ENCODE measurements at places on chromosomes 2 and 18.
A peak's percentile ranks its signal among the peaks of the same experiment; 100 is the strongest.

DNA sequence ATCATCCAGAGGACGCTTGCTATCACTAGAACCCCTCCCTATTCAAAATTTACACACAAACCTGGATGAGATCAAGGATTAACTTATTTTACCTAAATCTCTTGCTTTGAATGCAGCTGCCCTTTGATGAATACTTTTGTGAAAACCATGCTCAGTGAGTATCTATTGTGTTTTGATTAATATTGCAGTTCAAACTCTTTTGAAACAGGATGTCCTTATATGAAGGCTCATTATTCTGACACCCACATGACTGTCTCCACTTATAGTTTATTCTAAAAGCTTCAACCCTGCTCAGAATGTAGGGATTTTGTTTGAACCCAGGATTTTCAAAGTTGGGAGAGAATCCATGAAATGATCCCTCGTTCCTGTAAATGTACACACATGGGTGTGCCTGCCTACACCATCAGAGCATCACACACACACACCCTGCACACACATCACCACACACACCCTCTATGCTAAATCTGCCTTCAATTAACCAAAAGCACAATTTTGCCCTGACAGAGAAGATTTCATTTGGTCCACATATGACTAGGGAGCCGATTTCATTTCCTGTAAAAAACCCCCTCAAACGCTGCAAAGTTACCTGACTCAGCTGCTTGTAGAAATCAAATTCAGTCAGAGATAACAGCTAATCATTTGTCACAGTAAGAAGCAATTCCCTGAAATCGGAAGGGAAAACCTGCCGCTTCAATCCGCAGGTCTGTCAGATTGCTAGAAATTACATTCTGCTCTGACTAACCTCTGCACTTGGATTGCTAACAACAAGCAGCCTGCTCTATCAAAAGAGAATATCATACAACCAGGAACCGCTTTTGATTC lies 65.2 kb downstream of the ZEB2 start:
- DNase-seq: peak; percentile 35

DNA sequence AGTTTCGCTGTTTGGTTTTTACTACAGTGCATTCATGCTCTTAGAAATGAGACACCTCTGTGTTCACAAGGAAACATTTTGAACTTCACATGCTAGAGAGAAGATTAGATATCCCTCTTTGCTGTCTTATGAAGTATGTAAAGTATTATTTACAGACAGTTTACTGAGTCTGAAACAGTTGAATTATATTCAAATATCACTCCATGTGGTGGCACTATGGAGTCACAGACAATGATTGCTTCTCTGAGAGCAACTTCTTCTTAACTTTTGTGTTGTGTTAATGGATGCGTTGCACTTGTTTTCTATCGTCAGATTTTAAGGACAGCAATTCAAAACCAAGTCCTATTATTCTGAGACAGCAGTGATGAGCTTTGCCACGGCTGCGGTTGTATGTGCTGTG lies 823.6 kb downstream of the GALR1 start:
- DNase-seq: no peak

DNA sequence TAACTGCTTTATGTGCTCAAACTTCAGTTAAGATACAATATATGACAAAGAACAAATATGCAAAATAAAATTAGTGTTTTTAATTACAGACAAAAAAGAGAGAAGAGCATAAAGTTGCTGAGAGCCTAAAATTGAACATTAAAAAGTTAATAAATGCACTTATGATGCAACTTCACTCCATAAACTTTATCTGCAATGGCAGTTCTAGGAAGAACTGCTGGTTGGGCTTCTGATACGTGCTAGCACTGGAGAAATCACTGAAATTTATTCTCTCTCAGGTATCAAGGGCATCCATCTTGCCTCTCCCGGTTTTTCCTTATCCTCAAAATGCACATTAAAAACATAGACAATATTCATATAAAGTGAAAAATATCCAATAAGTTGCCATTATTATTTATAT lies 35.7 kb downstream of the MYO3B start:
- DNase-seq: no peak

GRCh38 chr2:37671009-37671815 lies at the start of gene CDC42EP3:
TSS of gene CDC42EP3 (minus strand) at chr2:37671642. CDS start at chr2:37646587, 25,055 bp downstream.
- peak; percentile 55 for DNase-seq

DNA sequence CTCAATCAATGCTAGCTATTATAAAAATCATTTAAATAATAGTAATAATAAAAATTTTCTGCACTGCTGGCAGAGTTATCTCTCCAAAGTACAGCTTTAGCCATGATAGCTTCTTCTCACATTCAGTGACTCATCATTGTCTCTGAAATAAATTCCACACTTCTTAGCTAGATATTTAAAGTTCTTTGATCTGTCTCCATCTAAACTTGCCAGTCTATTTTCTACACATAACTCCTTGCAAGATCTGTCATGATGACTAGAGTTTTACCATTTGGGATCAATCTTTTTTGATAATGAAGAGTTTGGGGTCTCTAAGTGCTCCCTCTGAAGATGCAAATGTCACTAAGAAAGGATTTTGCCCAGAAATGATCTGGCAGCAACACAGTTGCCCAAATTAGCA lies 155.4 kb upstream of the LHCGR start:
- no peak for DNase-seq

GRCh38 chr2:187876554-187876953 lies 322.3 kb upstream of the TFPI start:
- no peak for DNase-seq

- DNase-seq: no peak
Observed at GRCh38 chr2:120842456-120843439, 107.1 kb downstream of the GLI2 start.

- DNase-seq: no peak
Observed at GRCh38 chr18:11162462-11162861, 13.1 kb upstream of the PIEZO2 start.

DNA sequence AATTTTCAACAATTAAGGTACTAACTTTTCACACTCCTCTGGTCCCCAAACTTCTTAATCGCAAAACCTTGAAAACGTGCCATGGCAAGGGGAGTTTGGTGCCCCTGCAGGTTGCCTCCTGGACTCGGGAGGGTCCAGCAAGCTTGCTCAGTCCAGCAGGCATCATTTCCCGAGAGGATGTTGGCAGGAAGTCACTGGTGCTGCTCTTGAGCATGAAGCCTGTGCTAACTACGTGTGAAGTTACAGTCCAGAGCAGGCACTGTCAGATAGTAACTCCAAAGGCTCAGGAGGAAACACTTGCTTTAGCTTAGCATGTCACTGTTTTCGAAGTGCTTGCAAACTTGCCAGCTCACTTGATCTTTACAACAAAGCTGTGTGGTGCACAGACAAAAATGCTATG lies 215.4 kb downstream of the MYCN start:
- no peak for DNase-seq

DNA sequence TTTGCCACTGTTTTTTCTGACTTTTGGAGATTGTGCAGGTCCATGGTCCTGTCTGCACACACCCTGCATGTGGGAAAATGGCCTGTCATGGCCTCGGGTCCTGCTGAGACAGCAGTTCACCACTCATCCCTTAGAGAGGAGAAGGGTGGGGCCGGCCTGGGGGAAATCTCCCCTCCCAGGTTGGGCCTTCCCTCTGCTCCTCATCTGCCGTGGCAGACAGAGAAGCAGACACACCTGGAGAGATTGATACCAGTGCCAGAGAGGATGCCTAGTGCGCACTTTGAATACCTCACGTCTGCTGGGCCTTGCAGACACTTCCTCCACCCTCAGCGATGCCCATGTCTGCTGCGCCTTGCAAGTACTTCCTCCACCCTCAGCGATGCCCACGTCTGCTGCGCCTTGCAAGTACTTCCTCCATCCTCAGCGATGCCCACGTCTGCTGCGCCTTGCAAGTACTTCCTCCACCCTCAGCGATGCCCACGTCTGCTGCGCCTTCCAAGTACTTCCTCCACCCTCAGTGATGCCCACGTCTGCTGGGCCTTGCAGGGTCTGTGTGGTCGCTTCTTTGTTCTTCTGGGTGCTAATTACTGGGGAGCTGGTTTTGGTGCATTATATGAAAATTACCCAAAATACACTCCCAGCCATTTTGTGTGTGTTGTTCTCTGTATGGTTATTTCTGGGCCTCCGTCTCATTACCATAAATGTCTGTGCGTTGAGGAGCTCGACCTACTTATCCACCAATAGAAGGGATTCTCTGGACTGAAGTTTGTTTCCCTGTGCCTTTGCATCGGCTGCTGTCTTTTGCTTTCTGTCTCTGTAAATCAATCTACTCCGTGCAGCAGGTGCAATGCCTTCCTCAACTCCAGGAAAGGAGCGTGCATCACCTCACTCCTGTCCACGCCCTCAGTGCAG lies 186.9 kb upstream of the PXDN start:
- no peak for DNase-seq

GRCh38 chr18:58100154-58100553 lies 56.1 kb downstream of the NEDD4L start:
- no peak for DNase-seq
